ENCODE measurements at places on chromosomes 16 and 17.

DNA sequence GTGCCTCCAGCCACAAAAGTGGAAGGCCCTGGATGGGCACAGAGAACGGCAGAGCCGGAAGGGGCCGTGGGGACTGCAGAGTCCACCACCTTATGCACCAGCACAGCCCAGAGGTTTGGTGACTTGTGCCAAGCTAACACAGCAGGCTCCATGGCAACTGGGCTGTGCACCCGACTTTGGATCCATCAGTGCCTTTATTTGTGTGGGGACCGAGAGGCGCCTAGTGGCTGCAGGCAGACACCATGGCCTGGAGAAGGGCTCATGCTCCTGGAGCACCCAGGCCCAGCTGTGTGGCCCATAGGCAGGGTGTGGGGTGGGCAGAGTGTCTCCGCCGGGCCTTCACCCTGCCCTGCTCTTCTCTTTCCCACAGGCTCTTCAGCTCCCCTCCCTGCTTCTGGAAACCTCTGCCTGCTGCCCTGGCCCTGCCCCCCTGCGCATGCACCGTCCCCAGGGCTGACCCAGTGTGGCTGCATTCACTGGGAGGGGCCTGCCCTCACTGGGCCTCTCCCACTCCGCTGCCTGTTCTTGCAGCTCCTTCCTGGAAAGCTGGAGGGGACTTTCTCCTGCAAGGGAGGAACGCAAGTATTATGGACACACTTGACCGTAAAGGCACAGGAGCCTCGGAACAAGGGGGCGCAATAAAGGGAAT is 10.1 kb downstream of the C16orf90 start:
- DNase-seq, result no peak

GRCh38 chr17:80382446-80382845 is 32.5 kb upstream of the ENDOV start:
- DNase-seq, result no peak

GRCh38 chr17:82615084-82616020 is 32.9 kb downstream of the WDR45B start:
- no peak for DNase-seq

DNA sequence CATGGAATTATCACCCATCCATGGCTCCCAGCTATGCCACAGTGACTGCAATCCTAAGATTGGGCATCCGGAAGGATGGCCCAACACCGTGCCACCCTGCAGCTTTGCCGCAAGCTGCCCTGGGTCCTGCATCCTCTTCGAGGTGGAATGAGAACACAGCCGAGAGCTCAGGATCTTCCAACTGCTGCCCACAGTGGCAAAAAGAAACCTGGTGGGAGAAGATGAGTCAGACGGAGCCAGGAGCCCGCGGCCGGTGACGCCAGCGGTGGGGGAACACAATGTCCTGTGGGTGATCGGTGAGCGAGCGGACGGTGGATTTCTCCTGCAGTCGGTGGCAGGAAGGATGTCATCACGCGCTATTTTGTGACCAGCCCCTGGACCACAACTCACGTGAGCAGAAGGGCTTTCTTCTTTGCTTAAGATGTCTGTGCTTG is 20.1 kb downstream of the CD7 start:
- peak; percentile 63 for DNase-seq

DNA sequence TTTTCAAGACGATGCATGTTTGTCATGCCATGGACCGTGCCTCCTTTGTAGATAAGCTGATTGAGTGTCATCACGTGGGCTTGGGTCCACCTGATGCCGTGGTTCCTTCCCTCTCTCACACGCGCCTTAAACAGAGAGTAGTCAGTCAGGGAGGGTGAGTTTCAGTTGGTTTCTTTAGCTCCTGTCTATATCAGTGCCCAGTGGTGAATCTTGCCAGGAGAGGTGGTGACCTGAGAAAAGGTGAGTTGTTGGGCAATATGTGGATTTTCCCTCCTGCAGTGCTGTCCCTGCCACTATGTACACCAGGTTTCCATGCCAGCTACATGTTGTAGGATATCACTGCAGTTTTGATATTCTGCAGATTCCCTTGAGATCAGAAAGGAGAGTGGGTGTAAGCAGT is 129.7 kb downstream of the LAT start:
- DNase-seq, result no peak

DNA sequence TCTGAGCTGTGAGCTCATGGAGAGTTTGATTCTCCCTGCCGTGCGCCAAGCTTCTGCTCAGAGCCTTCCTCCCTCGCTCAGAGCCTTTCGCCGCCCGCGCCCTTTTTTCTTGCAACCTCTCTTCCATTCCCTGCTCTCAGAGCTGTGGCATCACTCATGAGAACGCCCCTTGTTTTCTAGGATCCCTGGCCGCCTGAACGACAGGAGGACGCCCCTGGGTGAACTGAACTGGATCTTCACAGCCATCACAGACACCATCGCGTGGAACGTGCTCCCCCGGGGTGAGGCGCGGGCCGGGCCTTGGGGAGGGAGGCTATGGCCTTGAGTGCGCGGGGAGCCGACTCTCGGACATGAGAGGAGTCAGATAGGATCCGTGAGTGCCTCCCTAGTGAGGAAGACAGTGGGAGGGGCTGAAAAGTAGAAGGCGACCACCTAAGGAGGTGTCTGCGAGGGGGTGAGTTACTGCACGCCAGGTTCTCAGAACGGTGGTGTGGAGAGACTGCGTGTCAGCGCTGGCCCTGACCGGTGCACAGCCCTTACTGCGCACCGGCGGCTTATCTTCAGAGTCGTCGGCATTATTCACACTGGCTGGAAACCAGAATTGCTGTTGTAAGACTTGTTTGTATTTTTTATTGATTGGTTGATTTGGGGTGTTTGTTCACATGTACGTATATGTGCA is 169.5 kb upstream of the CHMP6 start:
- no peak for DNase-seq

GRCh38 chr16:17723531-17724134 is 252.9 kb upstream of the XYLT1 start:
- no peak for DNase-seq
